ENCODE measurements at places on chromosomes 7 and 10.

- no peak for DNase-seq
These were observed 60.8 kb upstream of the MEOX2 start for GRCh38 chr7:15747301-15747700.

DNA sequence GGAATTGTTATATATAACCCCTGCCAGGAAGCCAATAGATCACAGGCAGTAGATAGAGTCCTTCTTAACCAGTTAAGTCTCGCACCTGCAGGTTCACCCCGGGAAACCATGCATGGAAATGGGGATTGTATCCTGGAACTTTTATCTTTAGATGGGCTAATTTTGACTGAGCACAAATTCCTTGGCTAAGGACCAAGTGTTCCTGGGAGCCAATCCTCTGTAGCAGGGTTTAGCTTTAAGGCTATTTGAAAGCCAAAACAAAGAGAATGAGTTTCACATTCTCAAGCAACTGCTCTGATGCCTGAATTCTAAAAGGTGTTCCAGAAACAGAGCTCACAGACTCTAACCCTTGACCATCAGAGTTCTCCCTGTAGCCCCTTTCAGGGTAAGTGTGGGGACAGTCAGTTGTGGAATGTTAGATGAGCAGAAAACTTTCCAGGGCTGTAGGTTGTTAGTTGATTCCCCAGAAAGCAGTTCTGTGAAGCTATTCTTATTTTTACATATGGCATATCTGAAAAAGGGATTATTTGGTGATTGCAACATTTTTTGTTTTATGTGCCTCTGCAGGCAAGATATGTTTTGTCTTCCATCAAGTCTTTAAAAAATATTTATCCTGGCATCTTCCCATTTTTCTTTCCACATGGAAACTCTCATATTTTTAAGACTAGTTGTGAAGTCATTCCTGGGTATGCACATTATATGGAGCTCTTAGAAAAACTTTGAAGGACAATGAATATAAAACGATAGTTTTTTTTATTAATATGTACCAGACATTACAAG is 16.2 kb upstream of the NPVF start:
- no peak for DNase-seq

DNA sequence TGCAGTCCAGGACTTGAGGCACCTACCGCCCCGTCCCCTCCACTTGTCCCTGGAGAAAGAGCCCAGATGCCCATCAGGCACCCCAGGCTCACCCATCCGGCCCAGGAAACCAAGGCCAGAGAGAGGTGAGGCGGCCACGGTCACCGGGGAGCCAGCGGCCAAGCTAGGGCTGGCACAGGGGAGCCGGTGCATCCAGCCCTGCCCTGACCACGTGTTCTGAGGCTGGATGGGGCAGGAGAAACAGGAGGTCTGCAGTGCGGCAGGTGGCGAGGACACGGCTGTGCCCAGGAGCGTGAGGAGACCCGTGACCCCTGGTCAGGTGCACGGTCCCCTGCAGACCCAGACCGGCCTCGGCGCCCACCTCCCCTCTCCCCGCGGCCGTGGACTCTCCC is 27.6 kb downstream of the UNCX start:
- no peak for DNase-seq

- no peak for DNase-seq
These were observed 348.7 kb upstream of the LRGUK start for GRCh38 chr7:133778472-133778871.

DNA sequence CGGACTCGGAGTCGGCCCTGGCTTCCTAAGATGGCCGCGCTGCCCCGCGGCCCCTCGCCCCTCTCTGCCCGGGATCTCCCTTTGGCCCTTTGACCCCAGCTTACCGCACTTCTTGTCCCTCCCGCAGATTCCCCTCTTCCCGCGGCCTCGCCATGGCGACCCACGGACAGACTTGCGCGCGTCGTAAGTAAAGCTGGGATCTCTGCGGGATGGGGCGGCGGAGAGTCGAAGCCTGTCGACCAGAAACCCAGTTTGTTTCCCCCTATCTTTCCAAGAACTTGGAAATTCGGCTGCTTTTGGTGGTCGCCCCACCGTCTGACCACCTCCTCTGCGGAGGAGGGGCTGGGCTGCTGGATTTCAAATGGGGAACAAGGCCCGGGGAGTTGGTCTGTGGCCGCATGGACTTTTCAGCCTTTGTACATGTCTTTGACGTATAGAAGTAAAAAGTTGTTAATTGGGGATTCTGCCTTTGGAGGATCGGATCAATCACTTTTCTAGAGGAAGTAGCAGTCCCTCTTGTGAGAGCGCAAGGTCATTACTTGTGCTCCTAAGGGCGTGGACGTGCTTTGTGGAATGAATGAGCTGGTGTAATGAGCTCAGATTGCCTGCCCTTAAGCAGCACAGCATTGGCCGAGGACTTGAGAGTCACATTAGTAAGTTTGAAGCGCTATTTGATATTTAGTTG is 553 bp downstream of the VDAC2 start:
- no peak for DNase-seq

DNA sequence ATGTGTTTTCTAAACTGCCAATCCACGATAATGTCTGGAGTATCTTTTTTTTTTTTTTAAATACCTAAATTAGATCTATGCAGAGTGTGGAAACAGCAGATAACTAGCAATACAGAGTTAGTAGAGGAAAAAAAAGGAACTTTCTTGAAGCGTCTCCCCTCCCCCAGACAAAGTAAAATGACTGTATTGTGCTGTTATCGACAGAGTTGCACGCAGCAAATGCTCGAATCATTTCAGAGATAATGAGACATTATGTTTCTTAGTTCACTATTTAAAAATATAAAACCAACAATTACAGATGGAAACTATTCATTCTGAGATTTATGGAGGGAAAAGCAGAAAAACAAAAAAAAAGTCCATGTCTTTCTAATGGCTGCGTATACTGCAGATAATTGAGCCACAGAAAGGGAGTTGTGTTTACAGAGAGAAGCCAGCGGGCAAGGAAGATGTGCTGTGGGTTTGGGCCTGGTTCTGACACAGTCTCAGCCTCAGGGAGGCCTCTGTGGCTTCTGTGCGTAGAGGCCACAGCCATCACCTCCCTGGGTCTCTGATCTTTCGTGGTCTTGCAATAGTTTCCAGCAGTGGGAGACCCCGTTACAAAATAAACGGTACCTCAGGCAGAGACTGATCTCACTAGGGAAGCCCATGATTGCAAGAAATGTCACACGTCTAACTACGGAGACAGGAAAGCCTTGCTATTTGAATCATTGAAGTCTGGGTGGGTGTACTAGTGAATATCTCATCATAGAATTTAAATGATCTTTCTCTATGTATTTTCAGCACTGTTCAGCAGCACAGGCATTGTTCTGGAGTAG is 19.1 kb upstream of the KLF6 start:
- no peak for DNase-seq

DNA sequence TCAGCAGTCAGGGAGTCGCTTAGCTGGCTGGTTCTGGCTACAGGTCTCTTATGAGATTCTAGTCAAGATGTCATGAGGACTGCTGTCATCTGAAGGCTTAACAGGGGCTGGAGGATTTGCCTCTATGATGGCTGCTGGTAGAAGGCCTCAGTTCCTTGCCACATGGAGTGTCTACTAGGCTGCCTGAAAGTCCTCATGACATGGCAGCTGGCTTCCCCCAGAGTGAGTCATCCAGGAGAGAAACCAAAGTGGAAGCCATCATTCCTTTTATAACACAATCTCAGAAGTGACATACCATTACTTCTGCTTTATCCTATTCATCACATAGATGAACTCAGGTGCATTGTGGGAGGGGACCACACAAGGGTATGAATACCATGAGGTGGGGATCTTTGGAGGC is 75.1 kb downstream of the EXOC6 start:
- DNase-seq = no peak

- no peak for DNase-seq
These were observed 56.4 kb downstream of the PRR15 start for GRCh38 chr7:29619848-29620555.

DNA sequence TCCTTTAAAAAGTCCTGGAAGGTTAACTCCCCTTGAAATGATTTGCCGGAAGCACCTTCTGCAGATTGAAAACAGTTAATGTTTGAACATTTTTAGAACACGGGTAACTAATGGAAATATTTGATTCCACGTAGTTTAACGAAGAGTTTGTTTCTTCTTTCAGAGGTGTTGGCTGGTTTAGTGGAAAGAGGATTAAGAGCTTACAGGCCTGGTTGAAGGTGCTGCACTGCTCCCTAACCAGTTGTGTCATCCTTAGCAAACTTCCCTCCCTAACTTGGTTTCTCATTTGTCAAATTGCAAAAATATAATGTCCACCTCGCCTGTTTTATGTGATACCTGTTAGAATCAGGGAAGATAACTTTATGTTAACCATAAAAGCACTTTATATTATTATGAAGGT is 243.0 kb upstream of the FZD8 start:
- no peak for DNase-seq

- DNase-seq = no peak
These were observed 53.1 kb upstream of the KDM7A start for GRCh38 chr7:140229591-140230515.

- no peak for DNase-seq
These were observed 104.1 kb downstream of the PPP1R3C start for GRCh38 chr10:91528768-91529167.

- DNase-seq = no peak
These were observed 149.2 kb downstream of the PRKAG2 start for GRCh38 chr7:151727579-151728285.

- DNase-seq = no peak
These were observed 227.3 kb downstream of the PTEN start for GRCh38 chr10:88090568-88091214.

DNA sequence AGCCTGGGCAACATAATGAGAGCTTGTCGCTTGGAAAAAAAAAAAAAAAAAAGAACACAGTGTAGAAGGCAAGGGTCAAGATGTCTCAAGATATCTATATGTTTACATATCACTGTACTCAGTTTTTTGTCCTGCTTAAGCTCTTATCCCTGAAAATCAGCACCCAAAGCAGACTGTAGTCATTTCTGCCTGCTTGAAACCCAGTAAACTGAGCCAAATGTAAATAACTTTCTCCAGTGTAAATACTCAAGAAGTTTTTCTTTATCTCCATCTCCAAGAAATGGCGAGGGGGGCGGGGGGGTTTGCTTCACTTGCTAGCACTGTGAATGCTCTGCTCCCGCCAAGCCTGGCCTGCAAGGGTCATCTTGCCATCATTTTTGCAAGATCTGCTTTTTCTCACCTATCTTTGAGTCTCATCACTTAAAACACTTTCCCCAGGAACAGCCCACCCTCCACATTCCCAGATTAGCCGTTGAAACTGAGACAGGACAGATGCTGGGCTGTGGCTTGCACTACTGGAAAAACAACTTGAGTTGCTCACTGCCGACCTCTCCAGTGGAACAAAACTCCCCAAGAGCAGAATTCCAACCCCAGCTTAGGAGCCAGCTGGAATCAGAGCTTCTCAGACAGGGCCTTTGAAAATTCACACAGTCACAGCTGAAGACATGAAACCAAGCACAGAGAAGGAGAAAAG is 54.6 kb downstream of the AFAP1L2 start:
- DNase-seq = no peak

- peak; percentile 33 for DNase-seq
These were observed 48.2 kb upstream of the NPTX2 start for GRCh38 chr7:98568891-98569290.

DNA sequence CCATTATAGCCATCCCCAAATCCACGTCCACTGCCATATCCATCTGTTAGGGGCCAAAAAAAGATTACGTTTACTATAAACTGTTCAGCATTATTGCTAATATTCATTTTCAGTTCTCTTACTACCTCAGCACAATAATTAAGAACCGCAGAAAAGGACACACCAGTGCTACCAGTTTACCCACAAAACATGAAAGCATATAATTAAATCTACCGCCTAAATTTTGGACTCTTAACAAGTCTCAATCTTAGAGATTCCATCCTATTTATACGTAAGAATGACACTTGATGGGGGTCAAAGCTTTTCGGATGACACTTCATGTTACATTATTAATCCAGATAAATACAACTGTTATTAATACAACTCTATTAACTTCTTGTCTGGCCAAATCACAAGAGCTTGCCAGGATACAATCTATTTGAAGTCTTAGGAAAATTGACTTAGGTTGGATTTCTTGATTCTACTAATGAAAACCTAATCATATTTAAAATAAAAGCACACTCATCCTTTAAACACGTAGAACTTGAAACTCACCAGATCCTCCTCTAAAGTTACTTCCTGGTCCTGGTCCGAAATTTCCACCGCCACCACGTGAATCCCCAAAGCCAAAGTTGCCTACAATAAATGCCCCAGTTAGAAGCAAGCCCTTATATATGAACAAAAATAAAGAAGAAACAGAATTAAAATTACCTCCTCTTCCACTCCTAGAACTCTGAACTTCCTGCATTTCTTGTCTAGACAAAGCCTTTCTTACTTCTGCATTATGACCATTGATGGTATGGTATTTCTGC is 4.5 kb downstream of the HNRNPA2B1 start:
- no peak for DNase-seq

GRCh38 chr7:105932835-105933477 is 30.1 kb upstream of the CDHR3 start:
- DNase-seq = no peak

GRCh38 chr10:124145109-124145870 is 51.9 kb upstream of the CHST15 start:
- no peak for DNase-seq

- DNase-seq = no peak
These were observed 17.6 kb upstream of the CTBP2 start for GRCh38 chr10:125177641-125178640.

- no peak for DNase-seq
These were observed 223.3 kb upstream of the GPR26 start for GRCh38 chr10:123442901-123443300.

GRCh38 chr7:78435355-78435754 is 636.8 kb downstream of the PHTF2 start:
- peak; percentile 13 for DNase-seq

DNA sequence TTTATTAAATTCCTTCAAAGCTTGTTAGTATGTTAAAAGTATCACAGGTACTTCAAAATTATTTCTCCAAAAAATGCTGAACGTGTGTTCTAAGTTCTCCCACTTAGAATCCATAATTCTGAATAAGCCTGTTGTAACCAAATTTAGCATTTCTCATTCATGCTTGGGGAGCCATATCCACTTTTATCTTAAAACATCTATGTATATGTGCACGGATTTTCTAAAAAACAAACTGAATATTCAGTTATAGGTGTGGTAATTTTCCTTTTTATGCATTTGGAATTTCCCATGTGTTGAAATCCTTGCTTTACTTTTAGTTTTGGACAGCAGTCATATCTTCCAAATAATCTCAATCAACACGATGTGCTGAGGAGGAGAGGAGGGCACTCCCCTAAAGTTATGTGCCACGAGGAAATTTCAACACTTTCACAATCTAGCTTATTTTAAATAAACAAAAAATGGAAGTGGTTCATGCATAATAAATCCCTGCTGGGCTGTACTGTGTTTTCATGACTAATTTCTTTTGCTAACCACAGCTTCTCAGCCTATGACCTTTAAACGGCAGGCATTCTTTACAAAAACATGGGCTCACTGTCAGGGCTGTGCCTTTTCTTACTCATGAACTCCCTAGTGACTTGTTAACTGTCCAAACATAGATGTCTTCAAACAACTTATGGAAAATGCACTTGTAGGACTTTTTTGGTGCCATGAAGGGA is 380.3 kb upstream of the SEMA3C start:
- no peak for DNase-seq
